ENCODE measurements at places on chromosomes 2 and 18.
A peak's percentile ranks its signal among the peaks of the same experiment; 100 is the strongest.

DNA sequence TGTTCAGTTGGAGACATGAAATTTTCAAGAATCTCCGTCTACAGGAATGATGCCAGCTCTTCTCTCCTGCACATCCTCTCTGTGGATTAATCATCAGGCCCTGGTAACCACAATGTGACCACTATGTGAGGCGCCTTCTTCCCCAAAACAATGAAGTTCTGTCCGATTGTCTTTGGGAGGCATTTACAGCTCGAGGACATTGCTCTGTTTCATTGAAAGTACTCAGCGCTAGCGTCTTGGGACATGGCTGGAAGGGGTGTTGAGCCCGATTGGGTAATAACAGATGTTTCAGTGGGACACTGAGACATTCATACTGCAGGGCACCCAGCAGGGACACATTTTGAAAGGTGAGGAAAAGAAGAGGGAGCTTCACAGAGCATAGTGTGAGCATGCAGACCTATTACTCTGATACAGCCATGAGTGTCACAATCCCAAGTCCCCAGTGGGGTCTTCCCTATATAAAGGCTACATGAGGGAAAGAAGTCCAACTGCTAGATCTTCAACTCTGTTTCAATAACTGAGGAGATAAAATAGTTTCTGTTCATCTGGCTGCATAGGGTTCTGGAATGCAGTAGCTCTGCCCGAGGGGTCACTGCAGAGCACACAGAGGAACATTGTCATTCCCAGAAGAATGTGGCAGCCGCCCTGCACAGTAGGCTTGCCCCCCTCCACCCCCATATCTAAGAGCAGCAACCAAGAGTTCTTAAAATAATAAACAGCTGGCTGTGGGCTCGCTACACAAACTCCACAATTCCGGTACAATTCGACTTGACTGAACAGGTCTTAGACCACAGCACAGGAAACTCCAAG is 237.3 kb downstream of the OSR1 start:
- no peak for DNase-seq

- DNase-seq, result no peak
Observed at GRCh38 chr18:2618009-2618408, 37.5 kb upstream of the SMCHD1 start.

DNA sequence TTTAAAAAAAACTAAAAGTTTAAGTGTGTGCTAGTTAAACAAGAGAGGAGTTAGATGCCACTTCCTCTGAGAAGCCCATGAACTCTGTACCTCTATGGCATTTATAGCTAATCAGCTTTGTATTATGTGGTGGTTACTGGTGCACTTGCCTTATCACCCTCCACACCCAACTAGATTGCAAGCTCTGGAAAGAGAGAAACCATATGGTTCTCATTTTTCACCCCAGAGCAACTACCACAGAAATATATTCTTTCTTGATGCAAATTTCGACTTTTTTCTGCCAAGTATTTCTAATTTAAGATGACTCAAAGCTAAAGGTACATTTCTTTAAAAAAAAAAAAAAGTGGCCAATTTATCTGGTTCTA is 24.2 kb downstream of the RAPH1 start:
- DNase-seq, result no peak

DNA sequence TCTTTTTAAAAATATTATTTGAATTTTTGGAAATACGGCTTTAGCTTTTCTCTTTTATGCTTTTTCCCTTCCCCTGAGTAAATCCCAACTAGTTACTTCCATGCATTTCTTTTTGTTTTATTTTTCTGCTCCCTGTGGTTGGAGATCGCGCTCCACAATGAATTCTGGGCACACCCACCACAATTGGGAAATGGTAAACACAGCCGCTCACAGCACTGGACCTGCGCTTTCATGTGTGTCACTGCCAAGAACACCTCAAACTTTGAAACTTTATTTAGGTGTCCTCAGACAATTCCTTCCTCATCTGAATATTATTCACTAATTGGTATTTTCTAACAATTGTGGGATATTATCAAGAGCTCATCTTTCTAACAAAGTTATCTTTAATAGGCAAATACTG is 82.8 kb upstream of the TMEM18 start:
- no peak for DNase-seq

DNA sequence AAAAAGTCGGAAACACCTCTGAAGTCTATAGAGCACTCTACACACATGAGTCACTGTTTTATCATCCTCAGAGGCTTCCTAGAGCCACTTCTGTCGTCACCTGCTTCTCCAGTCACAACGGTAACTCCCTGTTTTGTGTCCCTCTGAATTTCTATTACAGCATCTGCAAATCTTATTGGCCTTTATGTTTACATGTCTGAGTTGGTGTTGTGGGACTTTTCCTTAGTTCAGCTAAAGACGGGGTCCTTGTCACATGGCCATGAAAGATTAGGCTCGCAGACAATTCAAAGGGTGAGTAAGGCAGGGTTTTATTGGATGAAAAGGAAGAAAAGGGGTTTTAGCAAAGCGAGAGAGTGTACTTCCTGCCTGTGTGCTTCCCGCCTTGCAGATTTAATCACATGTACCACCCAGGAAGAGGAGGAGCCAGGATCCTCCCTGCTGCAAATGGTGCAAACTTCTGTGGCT is 185.6 kb downstream of the LPIN1 start:
- DNase-seq, result no peak

DNA sequence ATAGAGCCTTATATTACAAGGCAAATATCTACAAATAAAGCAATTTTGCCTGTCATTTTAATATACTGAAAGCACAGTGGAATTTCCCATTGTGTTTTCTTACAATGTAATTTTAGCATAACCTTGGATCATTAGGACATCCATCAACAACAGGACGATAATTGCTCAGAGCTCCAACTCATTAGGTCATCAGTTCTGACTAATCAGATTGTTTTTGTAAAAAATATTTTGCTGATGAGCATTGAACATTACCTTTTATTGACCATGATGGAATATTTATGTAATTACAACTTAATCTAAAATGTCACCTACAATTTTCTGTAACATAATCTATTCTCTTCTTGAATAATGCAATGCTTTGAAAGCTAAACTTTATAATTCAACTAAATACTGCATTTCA is 215.3 kb upstream of the DSEL start:
- DNase-seq, result no peak

DNA sequence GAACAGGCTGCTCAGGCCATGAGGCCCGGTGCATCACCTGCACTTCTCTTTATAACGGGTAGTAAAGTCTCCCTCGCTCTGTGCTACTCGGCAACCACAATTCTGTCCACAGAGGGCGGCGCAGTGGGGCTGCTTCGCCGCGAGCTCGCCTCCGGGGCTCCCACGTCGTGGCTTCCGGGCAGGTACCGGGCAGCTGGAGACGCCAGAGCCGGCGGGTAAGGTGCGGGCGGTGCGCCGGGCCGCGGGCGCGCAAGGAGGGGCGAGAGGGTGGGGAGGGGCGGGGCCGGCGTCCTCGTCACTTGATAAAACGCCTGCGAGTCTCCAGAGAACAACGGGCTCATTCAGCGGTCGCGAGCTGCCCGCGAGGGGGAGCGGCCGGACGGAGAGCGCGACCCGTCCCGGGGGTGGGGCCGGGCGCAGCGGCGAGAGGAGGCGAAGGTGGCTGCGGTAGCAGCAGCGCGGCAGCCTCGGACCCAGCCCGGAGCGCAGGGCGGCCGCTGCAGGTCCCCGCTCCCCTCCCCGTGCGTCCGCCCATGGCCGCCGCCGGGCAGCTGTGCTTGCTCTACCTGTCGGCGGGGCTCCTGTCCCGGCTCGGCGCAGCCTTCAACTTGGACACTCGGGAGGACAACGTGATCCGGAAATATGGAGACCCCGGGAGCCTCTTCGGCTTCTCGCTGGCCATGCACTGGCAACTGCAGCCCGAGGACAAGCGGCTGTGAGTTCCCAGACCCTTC is at the start of gene ITGA6:
Gene ITGA6 (plus strand): TSS at position 331 of the 734 bp plus-strand sequence.
- DNase-seq, result peak; percentile 47

GRCh38 chr18:65749841-65750240 is 971 bp upstream of the CDH7 start:
- no peak for DNase-seq

DNA sequence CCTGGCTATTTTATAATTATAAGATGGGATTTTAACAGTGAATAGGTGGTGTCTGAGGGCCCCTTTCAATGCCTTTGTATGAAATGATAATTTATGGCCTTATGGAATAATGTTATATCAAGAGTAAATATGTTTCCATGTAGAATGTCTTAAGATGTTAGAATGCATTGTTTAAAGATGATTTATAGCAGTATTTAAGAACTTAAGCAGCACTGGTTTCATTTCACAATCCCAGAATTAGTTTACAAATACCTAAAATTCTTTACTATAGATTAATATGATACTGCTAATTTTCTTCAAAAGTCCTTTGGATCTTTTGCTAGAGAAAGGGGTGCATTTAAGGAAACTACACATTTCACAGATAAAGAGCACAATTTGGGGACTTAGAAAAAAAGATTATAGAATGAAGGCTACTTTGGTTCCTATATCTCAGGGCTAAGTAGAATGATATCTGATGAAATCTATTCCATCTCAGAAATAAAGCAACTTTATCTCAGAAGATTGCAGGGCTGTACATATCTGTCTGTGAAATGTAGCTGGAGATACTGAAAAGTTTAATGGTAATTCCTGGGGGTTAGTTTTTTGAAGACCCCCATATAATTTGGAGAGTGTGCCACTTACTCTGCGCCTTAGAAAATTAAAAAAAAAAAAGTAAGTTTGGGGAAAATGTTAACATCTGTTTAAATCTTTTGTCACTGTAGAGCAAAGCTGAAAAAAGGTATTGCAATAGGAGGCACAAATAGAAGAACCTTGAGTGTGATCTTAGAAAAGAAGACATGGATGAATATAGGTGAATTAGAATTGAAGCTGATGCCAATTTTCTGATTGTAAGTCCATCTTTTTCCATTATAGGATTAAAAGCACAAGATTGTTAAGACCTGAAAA is 123.4 kb downstream of the GULP1 start:
- DNase-seq, result no peak

DNA sequence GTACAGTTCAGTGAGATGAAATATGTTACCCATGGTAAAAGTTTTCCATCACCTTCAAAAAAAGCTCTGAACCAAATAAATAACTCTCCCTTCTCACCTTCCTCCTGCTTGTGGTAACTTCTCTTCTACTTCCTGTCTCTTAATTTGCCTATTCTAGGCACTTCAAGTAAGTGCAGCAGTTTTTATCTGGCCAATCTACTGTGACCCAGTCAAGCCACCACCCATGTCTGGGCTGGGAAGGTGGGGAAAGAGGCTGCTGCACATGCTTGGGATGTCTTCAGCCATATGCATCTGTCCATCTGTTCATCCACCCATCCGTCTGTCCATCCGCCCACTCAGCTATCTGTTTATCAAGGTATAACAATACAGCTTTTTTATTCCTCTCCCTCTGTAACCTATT is 31.6 kb downstream of the ZNF532 start:
- peak; percentile 37 for DNase-seq

DNA sequence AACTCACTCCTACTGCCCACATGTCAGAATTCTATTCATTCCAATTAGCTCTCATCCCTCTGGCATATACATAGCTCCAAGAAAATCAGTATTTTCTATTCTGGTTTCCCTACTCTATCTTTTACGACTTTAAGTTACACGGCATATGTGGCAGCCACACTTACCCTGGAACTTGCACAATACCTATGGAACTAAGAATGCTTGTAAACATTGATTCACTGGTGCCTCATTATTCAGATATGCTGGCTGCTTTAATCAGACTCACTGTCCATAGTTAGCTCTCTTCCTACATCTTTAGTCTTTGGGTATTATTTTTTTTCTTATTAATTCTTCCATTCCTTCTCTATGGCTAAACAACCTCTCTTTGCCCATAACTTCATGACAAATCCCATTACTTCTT is 1519.9 kb upstream of the ACVR2A start:
- no peak for DNase-seq

GRCh38 chr2:165594935-165595255 is 125.4 kb downstream of the CSRNP3 start:
- peak; percentile 43 for DNase-seq

DNA sequence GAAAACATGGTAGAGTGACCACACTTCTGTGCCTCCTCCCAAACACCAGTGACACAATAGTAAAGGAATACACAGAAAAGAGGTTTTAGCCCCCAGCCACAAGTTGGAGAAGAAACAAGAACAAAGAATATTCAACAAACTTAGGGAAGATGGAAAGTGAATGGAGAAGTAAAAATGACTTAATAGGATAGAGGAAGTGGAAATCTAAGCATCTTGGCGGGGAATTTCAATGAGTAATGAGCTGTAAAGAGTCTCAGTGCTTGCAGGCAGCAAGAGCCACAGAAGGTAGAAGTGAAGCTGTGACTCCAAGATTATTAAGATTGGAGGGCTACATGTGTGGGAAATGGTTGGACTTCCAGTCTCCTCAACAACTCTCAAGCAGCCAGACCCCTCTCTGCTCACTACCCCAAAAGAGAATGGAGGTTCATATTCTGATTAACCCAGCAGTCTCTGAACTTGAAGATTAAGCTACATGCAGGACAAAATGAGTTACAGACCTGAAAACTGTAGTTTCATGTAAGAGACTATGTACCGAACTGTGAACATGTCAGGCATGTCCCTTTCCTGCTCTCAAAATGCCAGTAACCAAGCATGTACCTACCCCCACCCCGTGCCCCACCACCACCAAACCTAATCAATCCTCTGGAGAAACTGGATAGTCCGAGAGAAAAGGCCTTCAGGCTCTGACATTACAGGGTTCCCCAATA is 16.9 kb upstream of the HNRNPLL start:
- DNase-seq, result no peak

GRCh38 chr2:71555798-71556454 is 102.6 kb downstream of the DYSF start:
- DNase-seq, result no peak

GRCh38 chr2:175525975-175526374 is 344.5 kb upstream of the ATP5MC3 start:
- DNase-seq, result no peak

DNA sequence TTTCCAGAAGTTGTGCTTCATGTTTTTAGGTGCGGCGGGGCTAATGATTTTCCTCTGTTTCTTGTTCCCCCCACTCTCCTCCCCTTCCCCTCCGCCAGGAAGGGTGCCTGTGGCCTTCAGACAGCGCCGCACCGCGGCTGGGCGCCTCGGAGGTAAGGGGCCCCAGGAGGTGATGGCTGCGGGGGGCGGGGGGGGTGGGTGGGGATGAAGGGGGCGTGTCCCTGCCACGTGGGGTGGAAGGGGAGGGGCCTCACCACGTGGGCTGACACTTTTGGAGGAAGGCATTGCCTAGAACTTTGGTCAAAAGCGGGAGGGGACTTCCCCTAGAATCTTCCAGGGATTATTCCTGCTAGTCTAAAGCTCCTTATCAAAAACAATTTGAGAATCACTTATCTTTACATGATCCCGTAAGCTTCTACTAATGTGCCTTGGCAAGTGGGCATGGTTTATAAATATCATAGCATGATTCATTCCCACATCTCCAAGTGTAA is 83.1 kb downstream of the FAM210A start:
- no peak for DNase-seq
